ENCODE measurements at places on chromosomes 1 and 21.

- no peak for DNase-seq
Observed at GRCh38 chr1:163450986-163451385, 129.2 kb downstream of the NUF2 start.

GRCh38 chr1:1788136-1788535 lies 9.9 kb upstream of the NADK start:
- DNase-seq: no peak

DNA sequence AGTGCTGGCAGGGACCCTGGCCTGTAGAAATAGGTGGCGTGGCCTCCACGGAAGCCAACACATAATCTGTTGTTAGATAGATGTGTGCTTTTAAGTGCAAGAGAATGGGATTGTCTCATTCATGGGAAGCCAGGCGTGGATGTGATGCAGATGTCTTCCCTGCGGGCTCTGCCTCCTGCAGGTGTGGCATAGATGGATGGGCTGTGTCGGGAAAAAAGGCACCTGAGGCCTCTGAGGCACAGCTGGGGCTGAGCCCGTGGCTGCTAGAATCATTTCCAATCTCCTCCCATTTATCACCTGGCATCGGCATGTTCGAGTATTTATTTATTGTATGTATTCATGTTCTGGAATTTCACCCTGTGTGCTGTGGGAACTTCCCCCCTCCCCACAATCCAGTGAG lies 353.4 kb upstream of the AJAP1 start:
- no peak for DNase-seq

DNA sequence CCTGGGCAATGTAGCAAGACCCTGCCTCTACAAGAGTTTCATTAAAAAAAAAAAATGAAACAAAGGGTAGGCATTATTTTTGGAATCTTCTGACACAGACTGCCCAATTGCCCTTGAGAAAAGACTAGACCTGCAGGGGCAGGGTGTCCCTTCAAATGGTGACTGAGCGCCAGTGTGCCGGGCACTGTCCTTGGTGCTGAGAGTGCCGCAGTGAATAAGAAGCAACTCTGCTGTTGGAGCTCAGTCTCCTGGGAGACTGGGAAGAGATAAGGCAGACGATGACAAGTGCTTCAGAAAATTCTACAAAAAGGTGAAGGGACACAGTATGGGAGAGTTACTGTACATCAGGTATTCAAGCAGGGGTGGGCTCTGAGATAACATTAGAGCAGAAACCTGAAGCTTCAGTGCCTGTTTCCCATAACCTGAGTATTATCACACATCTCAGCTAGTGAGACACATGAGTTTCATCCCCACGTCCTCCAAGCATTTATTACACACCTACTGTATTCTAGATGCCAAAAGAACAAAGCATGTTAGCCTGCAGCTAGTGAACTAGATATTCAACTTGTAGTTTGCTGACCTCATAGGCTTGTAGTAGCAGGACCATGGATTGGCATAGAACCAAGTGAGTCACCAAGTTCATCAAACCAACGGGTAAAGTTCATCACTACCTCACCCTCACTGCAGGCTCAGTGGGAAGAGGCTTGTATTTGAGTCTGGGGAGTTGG lies 18.4 kb upstream of the RPL11 start:
- no peak for DNase-seq

DNA sequence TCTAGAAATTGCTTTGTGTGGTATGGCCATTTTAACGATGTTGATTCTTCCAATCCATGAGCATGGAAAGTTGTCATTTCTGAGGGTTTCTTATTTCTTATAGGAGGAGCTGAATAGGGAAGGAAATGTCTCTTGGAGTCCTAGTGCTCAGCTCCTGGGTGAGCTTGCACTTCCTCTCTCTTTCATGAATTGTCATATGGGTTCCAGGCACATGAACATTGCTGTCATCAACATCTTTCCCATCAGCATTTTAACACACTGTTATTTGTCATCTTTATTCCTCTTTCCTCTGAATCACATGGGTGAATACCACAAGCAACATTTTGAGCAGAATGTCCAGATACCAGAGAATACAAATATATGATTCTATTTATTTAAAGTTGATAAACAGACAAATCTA lies 23.4 kb downstream of the SLAMF6 start:
- no peak for DNase-seq

DNA sequence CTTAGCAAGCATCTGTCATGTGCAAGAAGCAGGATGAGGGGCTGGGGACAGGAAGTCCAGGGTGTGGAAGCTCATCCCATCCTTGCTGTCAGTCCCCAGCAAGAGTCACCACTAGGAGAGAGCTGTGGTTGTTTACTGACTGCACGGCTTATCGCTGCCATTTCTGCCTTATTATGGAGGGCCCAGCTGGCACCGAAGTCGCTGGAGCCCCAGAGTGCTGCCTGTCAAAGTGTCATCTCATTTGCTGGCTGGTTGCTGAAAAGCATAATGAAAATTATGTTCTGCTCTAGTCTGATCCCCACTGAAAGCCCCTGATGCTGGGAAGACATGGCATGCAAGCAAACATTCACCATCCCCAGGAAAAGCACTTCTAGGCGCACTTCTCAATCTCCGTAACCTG lies 642.7 kb downstream of the NPHP4 start:
- no peak for DNase-seq

All from AG04449 (cell line).